ENCODE measurements at places on chromosomes 4 and X.

GRCh38 chr4:58983887-58984286, 1873.7 kb upstream of the IGFBP7 start:
- no peak for DNase-seq

DNA sequence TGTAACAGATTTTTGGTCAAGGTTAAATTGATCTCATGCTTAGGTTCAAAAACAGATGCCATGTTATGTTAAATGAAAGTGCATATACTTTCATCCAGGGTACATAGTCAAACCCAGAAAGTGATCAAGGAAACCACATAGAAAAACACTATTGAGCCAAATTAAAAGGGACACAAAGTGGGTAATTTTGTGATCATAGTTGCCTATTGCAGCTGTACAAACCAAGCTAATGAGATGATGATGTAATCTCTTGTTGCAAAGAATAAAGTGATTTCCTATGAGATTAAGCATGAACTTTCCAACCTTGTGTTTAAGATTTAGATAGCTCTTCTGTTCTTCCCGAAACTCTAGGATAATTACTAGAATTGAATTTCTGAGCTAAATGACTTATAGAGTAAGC, 20.2 kb upstream of the LIMCH1 start:
- DNase-seq, result no peak

DNA sequence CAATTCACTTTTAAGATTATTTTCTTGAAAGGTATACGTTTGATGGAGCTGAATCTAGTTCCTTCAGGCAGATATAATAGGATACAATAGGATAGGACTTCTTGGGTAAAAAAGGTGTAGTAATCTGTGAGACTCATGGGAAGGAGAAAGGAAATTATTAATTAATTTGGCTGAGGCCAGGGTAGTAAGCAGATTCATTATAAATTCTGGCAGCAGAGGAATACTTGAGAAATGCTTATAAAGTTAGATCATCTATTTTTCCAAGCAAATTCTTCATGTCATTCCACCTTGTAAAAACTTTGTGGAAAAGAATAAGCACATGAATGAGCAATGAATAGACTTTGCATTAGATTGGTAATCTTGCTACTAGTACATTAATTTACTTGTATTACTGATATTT, 46.9 kb downstream of the GYPE start:
- DNase-seq, result no peak

GRCh38 chr4:11506194-11506593, 77.5 kb upstream of the HS3ST1 start:
- DNase-seq, result no peak

GRCh38 chrX:140500441-140500840, 4.4 kb downstream of the SOX3 start:
- no peak for DNase-seq

GRCh38 chr4:183081116-183081469, 18.0 kb upstream of the WWC2 start:
- DNase-seq, result no peak

All from ascending aorta (tissue), 2 donors.